Stimulated activated effector memory CD8-positive, alpha-beta T cell treated with anti-CD3 and anti-CD28 coated beads, Interleukin-12 subunit alpha, Interleukin-12 subunit beta, amount 100 ng/mL, for 72 hours (primary cell): ENCODE measurements at places on chromosomes 12 and 14.

GRCh38 chr12:57579677-57580465, 11.1 kb upstream of the PIP4K2C start:
- DNase-seq = no peak

- DNase-seq = no peak
Measured at GRCh38 chr12:88546226-88546625, 34.0 kb downstream of the KITLG start.

- DNase-seq = no peak
Measured at GRCh38 chr12:40921563-40922163, 229.4 kb downstream of the CNTN1 start.

GRCh38 chr12:113019025-113019424, 37.5 kb upstream of the DTX1 start:
- no peak for DNase-seq

GRCh38 chr14:61609191-61609843, 86.0 kb upstream of the HIF1A start:
- DNase-seq = no peak

- DNase-seq = no peak
Measured at GRCh38 chr12:86683568-86684304, 427.5 kb upstream of the MGAT4C start.

DNA sequence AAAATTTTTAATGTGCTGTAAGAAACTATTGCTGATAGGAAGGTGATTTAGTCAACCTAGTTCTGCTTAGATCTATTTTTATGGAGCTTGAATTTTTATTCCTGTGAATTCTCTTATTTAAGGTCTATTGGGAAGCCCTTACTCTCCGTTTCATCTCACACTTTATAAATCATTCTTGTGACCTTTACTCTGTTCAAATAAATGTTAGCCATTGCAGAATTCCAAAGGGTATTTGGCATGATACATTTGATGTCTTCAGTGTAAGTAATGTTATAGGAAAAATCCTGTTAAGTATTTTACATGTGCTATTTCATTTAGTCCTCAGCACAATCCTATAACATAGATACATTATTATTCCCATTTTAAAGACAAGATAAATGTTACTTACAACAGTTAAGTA, 12.5 kb downstream of the PTPRQ start:
- DNase-seq = no peak

- DNase-seq = peak; percentile 23
Measured at GRCh38 chr14:72645706-72646105, 248.2 kb downstream of the DPF3 start.

DNA sequence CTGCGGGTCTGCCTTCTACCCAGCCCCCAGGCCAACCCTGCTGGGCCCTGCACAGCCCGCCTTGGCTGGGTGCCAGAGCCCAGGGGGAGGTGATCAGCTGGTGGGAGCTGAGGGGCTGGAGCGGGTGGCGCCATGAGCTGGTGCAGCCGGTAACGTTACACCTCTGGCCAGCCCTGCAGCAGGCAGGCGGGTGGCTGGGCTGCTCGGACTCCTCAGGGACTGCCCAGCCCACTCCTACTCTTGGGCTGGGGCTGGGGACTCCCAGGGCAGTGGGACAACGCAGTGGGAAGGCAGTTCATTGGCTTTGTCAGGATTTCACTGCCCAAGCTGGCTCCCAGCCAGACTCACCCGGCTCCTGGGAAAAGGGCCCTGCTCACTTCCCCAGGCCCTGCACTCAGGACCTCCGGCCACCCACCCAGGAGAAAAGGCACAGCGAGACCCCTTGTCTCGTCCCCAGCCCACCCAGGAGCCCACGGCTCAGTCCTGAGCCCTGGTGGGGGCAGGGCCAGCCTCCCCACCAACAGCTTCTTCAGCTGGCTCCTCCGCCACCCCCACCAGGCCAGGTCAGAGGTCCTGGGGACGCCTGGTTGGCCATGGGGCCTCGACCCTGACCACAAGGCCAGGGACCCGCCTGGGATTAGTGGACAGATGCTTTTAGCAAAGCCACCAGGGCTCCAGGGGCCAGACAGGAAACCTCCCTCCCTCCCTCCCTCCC, 1.0 kb downstream of the PGF start:
- no peak for DNase-seq

DNA sequence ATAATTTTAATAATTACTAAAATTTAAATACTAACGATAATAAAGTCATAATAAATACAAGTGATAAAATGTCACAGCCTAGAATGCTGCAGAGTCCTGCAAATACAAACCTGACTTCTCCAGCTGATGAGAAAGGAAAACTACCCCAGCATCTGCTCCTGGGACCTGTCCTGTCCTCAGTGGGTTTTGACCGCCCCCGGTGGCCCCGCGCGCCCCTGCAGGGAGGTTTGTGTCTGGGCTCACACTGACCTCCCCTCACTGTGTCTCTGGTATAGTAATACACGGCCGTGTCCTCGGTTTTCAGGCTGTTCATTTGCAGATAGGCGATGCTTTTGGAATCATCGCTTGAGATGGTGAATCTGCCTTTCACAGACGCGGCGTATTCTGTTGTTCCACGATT, 1139.4 kb downstream of the TMEM121 start:
- DNase-seq = no peak

GRCh38 chr14:32662211-32662610, 276.5 kb upstream of the NPAS3 start:
- no peak for DNase-seq

GRCh38 chr12:92927436-92928281, 1.4 kb downstream of the EEA1 start:
- no peak for DNase-seq

DNA sequence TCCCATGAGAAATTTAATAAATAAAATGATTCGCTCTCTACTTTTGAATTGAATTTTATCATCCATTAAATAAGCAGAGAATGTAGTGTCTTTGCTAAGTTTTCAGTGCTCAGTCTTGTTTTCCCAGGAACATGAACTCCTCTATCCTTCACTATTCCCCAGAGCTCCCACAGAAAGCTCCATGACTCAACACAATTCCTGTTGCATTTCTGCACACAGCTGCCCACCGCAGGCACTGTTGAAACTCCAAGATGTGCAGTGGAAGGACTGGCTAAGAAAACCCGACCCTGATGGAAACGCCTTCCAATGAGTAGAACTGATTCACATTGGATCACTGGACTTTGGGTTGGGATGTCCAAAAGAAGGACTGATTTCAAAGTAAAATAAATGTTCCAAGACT, 202.4 kb upstream of the AMIGO2 start:
- no peak for DNase-seq

DNA sequence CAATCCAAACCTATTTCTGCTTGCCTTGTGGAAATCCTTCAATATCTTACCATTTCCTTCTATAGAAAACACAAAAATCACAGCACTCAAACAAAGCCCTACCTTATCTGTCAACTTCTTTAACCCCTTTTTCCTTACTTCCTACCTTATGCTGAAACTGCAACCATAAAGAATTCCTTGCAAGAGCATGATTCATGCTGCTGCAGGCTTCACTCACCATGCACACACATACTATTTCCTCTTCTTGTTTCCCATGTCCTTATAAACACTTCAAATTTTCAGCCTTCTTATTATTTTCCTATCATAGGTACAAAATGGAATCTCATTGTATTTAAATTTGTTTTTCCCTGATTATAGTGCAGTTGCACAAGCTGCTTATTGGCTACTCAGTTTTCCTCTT, 23.3 kb downstream of the LMNTD1 start:
- DNase-seq = no peak

DNA sequence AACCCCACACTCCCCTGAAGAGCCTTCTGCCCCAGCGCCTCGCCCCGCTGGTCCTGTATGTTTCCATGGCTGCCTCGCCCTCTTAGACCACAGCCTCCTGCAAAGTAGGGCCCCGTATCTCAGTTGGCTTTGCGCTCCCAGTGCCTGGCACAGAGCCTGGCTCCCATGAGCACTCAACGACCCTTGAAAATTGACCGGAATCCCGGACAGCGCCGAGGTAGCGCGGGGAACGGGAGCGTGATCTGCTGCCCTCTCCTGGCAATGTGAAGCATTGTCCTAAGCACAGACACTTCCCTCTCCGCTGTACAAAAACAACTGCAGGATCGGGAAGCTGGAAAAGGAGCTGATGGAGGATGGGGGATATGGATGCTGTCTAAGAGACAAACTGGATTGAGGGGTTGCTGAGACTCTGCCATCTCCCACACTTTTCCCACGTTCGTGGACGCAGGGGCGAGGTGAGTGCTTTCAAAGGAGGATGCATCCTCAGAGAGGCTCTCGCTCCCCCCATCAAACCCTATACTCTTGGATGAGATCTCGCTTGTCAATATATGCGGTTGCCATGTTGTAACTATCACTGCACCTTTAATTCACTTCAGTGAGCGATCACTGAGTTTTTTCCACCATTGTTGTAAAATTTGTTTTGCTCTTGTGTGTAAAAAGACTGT, 10.7 kb upstream of the FKBP4 start:
- peak; percentile 70 for DNase-seq

- DNase-seq = no peak
Measured at GRCh38 chr12:110514363-110514762, 12.2 kb downstream of the RAD9B start.

- peak; percentile 8 for DNase-seq
Measured at GRCh38 chr12:11719678-11720099, 70.2 kb downstream of the ETV6 start.

DNA sequence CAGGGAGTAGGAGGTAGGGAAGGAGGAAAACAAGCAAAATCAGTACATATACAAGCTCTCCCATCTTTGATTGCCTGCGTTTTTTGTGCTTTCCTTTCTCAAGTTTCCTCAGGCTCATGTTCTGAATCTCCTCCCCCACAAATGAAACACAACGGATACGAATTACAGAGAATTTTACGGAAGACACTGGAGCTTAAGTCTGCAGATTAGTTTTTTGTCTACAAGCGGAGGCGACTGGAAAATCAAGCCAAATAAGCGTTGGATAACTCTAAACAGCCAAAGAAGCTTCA, 612 bp downstream of the WBP11 start:
- no peak for DNase-seq
